ENCODE measurements at places on chromosomes 5 and 9.

DNA sequence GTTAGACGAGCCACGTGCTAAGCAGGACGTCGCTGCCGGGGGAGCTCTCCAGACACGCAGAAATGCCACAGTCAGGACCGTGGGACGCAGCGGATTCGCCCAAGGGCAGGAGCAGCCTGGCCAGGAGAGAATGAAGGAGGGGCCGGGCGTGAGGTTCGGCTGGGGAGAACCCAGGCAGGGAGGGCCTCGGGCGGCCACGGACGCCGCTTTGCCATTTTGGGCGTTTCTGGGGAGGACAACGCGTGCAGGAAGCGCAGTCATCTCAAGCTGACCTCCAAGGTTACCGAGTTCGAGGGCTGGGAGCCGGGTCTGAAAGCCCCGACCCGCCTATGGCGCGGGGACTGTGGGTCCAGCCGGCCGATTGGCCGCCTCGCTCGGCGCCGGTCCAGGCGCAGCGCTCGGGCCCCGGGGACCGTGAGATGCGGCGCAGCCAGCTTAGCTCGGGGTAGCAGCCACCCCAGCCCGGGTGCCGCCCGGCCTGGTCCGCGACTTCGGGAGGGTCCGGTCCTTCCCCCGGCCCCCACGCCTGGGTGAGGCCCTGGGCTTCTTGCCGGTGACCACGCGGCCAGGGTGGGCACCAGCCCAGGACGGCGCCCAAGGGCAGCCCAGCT, 760 bp upstream of the MAN1B1 start:
- DNase-seq: peak; percentile 54

DNA sequence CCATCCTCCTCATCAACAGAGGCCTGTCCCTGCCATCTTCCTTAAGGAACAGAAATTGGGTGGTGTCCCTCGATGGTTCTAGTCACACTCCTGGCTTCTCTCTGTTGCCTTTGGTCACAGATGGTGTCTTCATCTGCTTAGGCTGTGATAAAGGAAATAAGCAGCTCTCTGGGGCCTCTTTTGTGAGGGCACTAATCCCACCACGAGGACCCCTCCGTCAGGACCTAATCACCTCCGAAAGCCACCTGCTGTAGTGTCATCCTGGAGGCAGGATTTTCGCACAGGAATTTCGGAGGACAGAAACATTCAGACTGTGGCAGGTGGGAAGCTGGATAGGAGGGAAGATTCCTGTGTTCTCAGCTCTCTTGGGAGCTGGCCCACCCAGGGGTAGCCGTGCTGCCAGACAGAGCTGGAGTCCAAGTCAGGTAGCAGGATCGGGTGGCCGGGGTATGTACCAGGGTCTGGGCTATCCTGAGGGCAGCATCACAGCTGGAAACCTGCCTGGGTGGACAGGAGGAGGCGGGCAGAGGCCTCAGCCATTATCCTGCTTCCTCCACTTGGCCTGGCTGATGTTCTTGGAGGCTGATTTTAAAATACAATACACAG, 59.5 kb downstream of the ANKRD33B start:
- no peak for DNase-seq

DNA sequence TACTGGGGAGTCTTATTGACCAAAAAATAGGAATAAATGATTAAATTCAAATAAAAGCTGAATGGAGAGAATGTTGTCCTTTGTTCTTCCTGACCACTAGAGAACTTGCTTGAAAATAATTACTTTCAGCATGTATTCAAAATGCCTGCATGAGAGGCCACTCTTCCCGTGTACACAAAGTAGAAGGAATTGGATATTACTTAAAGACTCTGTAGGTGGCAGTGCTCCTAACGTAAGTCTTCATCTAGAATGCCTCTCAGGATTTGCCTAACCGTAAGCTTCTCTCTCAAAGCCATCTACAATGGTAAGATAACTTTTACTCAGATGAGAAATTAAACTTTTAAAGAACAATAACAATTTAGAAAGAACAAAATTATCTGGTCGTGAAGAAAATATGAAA, 620.0 kb upstream of the CCNG1 start:
- DNase-seq: no peak

GRCh38 chr5:3091040-3091774, 339.7 kb upstream of the IRX2 start:
- no peak for DNase-seq

DNA sequence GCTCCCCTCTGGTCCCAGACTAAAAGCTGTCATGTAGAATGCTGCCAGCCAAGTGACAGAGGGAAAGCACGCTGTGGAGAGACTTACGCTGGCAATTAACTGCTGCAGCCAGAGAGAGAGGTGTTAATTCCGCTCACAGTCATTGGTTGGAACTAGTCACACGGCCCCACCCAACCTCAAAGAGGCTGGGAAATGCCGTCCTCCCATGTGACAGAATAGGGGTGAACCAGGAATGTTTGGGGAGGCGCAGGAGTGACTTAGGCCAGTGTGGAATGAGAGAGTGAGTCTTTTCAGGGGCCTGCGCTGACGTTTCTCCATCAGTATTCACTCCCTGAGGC, 87.6 kb downstream of the AMBP start:
- DNase-seq: no peak

- peak; percentile 73 for DNase-seq
Observed at GRCh38 chr5:170434966-170435605, 45.9 kb upstream of the KCNMB1 start.

- DNase-seq: no peak
Observed at GRCh38 chr5:59178482-59178881, 595.6 kb downstream of the RAB3C start.

GRCh38 chr5:141957367-141957996, 520 bp downstream of the PCDH12 start:
- DNase-seq: no peak

GRCh38 chr9:2923766-2924379, 80.0 kb upstream of the PUM3 start:
- DNase-seq: no peak

GRCh38 chr5:133680830-133681565, 68.7 kb upstream of the FSTL4 start:
- DNase-seq: no peak

DNA sequence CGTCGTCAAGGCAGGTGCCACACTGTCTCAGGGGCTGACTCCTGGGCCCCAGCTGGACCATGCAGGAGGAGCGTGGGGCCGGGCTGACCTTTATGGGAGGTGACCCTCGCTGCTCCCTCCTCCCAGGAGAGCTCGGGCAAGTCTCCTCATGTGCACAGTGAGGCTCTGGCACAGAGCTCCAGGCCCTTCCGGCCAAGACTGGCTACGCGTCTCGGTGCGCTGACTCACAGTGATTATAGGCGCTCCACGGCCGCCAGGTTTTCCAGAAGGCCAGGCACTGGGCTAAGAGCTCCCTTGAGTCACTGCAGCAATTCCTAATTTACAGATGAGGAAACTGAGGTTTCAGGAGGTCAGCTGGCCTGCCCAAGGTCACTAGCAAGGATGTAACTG, 47.4 kb downstream of the VAV2 start:
- DNase-seq: no peak

DNA sequence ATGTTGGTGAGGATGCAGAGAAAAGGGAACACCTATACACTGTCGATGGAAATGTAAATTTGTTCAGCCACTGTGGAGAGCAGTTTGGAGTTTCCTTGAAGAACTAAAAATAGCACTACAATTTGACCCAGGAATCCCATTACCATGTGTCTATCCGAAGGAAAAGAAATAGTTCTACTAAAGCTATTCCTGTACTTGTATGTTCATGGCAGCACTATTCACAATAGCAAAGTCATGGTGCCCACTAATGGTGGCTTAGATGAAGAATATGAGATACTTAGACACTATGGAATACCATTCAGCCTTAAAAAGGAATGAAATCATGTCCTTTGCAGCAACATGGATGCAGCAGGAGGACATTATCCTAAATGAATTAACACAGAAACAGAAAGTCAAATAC, 50.2 kb upstream of the CAST start:
- DNase-seq: no peak

GRCh38 chr5:31197183-31197582, 3.7 kb downstream of the CDH6 start:
- DNase-seq: no peak

GRCh38 chr5:74556006-74556405, 84.5 kb downstream of the ENC1 start:
- DNase-seq: no peak

DNA sequence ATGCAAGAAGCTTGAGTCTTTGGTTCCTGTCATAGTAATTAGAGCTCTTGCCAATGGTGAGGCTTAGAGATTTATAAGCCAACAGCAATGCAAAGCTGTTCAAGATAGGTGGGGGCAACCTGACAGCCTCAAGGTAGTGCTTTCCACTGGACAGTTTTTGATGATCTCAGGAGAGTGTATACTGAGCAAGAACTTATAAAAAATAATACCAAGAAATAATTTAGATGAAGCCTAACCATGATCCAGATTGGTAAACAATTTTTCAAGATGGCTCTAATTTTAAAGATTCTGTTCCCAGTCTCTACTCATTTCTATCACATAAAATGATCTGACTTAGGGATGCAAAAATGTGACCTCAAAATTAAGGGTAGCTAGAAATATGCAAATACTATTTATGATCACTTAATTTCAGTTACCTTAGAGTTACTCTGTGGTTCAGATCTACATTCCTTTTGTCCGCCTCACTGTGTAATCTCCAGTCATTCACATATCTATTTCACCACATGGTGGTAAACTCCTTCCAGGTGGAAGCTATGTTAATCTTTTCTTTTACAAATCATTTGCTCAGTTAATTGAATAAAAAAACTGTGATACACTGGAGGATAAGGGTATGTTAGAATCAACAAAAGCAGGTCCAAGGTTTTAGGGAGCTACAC, 1228.0 kb upstream of the C9orf72 start:
- DNase-seq: no peak

All from testis (tissue), 5 donors.